Activated naive CD8-positive, alpha-beta T cell treated with anti-CD3 and anti-CD28 coated beads, Interleukin-2, amount 10 ng/mL, durations not matched to agents 7 days and 5 days (primary cell): ENCODE measurements at places on chromosomes 11 and 22. TPM values are rescaled to one million over a fixed set of nuclear protein-coding genes. Genes with fewer than 3 reads are reported as not detected.

The MYOD1 gene
- not detected for total RNA-seq

The LUZP2 gene
- total RNA-seq = not detected

The NUCB2 gene
- total RNA-seq = 170 TPM

The ZNRF3 gene
- 1.1 TPM for total RNA-seq

GRCh38 chr11:126466236-126467045 is 111.0 kb downstream of the ST3GAL4 start:
- DNase-seq = no peak

GRCh38 chr11:133981156-133981555 is 24.4 kb upstream of the IGSF9B start:
- DNase-seq = no peak

GRCh38 chr11:72224564-72225410 is at the start of gene INPPL1:
Gene INPPL1 (plus strand): TSS chr11:72224767. CDS start chr11:72224985, 218 bp downstream.
- peak; percentile 64 for DNase-seq

DNA sequence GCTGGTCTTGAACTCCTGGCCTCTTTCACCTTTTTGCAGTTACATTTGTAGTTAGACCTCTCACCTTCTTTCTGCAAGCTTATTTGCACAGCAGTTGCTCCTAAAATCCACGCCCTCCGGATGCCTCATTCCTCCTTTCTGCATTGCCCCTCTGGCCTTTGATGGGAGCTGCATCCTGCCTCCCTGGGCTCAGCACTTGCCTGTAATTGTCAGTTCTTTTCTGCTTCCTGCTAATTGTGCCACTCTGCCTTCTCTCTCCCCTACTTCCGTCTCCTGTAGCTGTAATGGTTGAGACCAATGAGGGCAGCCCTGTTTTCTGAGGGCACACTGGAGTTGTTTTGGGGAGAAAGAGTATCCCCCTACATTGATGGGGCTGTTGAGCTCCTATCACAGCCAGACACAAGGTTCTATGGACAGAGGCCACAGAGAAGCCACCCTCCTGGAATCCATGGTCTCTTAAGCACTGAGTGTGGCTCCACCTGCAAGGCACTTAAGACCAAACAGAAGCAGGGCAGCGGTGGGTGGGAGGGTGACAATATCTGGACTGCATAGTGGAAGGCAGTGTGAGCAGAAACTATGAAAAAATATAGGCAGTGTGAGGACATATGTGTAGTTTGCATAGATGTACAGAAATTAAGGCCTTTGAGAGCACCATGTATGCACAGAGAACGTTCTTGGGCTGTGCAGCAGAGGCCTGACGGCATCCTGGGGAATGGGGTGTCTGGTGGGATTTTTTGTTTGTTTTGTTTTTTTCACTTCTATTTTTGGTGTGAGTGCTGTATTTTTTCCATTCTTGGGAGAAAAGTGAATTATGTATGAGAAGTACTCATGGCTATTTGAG is 30.5 kb downstream of the YDJC start:
- no peak for DNase-seq

GRCh38 chr22:40966726-40967085 is 15.5 kb downstream of the RBX1 start:
- no peak for DNase-seq

DNA sequence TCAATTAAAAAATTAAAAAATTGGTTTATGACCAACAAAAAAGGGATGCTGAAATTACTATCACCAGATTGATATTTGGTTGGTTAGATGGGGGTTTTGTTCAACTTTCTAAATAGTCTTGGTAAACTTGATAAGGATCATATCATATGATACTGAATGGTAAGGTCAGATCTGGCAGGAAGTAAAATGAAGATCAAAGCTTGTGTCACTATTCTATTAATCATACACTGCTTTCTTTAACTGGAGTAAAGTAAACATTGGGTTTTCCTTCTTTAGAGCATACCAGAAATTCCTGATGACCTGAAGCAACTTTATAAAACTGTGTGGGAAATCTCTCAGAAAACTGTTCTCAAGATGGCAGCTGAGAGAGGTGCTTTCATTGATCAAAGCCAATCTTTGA is 40.2 kb downstream of the RRM1 start:
- no peak for DNase-seq
